Right ventricle myocardium superior (tissue), 1 donor: ENCODE measurements at places on chromosomes 3 and 15. TPM values are rescaled to one million over a fixed set of nuclear protein-coding genes. Genes with fewer than 3 reads are reported as not detected.

The CFAP91 gene
- total RNA-seq: 0.75 TPM

The DUOX1 gene
- 1.2 TPM for total RNA-seq

The VGLL3 gene
- 2.7 TPM for total RNA-seq

The DISP2 gene
- 5.9 TPM for total RNA-seq

The ROPN1 gene
- not detected for total RNA-seq

The GASK1A gene
- 0.75 TPM for total RNA-seq

The LYZL4 gene
- not detected for total RNA-seq

The GRK7 gene
- total RNA-seq: not detected

The IQCF5 gene
- total RNA-seq: not detected

The CCDC13 gene
- 0.24 TPM for total RNA-seq

The CFAP44 gene
- total RNA-seq: 3.2 TPM

The STAC gene
- 0.43 TPM for total RNA-seq

The FAM3D gene
- total RNA-seq: not detected

The C3orf22 gene
- total RNA-seq: not detected

The CASR gene
- not detected for total RNA-seq

The GPR87 gene
- total RNA-seq: not detected

The SLC22A14 gene
- total RNA-seq: not detected

The SERINC4 gene
- 0.19 TPM for total RNA-seq

The CACNA1D gene
- total RNA-seq: 0.78 TPM

The C2CD4A gene
- not detected for total RNA-seq

The MYZAP gene
- 966 TPM for total RNA-seq

The DCBLD2 gene
- total RNA-seq: 27.2 TPM

The CHL1 gene
- total RNA-seq: 24.2 TPM

The KCNH8 gene
- total RNA-seq: not detected

The NRROS gene
- total RNA-seq: 2.4 TPM

The GPR171 gene
- total RNA-seq: 0.24 TPM

The HTR3E gene
- not detected for total RNA-seq

The DNAH12 gene
- 0.08 TPM for total RNA-seq

The PRICKLE2 gene
- 5.9 TPM for total RNA-seq

The CCR9 gene
- total RNA-seq: not detected

The NDN gene
- 37.7 TPM for total RNA-seq

The SNTN gene
- not detected for total RNA-seq

The AP3B2 gene
- total RNA-seq: 1.7 TPM

The TPM1 gene
- 12,703 TPM for total RNA-seq

The CLDN11 gene
- total RNA-seq: 2.6 TPM

The LTK gene
- 1.1 TPM for total RNA-seq

The STRC gene
- total RNA-seq: not detected

The SLCO2A1 gene
- total RNA-seq: 8.3 TPM

The FOXB1 gene
- total RNA-seq: not detected

The TMEM207 gene
- not detected for total RNA-seq

The KCNAB1 gene
- total RNA-seq: 3.0 TPM

The PDZRN3 gene
- total RNA-seq: 130 TPM

The ZNF774 gene
- total RNA-seq: 2.2 TPM

The RASL12 gene
- 19.7 TPM for total RNA-seq

The FGD5 gene
- 15.2 TPM for total RNA-seq
